ENCODE measurements at places on chromosomes 3 and 15. TPM values are rescaled to one million over a fixed set of nuclear protein-coding genes. Genes with fewer than 3 reads are reported as not detected.

GRCh38 chr3:58317811-58318210 is 11.5 kb downstream of the HTD2 start:
- no peak for DNase-seq

DNA sequence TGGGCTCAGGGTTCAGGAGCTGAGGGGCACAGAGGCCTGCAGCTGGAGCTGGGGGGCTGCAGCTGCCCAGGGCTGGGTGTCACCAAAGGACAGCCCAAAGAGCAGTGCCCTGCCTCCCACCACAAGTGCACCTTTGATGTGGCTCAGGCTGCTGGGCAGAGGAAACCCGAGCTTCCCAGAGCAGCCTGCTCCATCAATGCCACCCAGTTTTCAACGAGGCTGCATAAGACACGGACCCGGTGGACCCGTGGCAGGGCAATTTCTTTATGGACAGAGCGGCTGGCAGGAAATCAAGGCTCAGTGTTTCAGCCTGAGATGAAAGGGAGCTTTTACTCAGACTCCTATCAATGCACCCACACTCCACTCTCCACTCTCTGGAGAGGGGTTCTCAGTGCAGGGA is 18.7 kb downstream of the SEMA5B start:
- DNase-seq, result no peak

DNA sequence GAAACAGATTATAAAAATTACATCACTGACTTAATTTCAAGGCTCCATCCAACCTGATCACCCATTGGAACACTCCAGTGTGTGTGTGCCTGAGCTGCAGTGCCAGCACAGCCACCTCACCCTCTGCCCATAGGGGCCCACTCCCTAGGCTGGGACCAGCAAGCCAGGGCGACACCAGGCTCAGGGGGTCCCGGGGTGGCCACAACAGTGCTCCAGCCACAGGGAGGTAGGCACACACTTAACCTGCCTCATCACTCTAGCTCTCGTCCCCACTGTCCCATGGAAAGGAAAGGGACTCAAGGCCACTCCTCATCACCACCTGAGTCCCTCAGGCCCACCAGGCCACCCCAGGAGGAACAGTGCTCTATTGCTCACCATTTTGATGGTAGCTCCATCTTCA is 24.9 kb downstream of the ZXDC start:
- no peak for DNase-seq

DNA sequence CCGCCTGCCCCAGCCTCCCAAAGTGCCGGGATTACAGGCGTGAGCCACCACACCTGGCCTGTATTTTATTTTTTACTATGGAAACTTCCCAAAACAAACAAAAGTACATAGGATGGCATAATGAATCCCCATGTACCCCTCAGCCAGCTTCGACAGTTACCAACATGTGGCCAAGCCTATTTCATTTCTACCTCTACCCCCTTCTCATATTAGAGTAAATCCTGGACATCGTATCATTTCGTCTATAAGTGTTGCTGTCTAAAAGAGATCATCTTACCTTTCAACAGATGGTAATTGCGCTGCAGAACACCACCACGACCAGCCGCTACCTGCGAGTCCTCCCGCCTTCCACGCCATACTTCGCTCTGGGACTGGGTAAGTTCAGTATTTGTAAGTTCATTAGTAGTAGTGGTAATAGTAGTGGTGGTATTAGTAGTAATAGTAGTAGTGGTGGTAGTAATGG is 44.9 kb downstream of the DLEC1 start:
- DNase-seq, result no peak

GRCh38 chr3:4855676-4856075 is 123.6 kb upstream of the BHLHE40 start:
- no peak for DNase-seq

DNA sequence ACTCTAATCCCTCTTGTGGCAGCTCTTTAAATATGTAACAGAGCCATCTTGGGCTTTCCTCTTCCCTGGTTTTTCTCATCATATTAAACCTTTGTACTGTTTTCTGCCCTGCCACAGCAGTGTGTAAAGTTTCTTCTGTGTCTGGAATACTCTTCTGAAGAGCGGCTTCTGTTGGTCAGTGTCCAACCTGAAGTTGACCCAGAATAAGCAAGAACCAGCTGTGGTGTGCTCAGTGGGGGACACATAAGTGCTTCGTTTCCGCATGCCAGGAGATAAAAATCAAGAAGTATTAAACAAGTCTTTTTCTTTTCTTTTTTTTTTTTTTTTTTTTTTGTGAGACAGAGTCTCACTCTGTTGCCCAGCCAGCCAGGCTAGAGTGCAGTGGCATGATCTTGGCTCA is 173.2 kb upstream of the CHRM5 start:
- DNase-seq, result no peak

DNA sequence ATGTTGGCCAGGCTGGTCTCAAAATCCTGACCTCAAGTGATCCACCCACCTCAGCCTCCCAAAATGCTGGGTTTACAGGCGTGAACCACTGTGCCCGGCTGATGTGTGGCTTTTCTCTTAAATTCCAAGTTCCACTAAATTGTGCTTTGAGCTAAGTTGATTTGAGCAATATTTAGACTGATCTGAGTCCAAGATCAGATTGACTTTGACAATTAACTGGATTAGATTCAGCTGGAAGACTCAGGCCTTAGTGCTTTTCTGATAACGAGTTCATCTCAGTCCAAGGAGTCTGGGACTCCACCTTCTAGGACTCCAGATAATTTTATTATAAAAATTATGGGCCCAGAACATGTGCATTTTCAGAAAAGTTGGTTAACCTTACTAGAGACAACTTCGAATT is 94.4 kb upstream of the FAM174B start:
- DNase-seq, result no peak

Gene VEPH1
- not detected for polyA plus RNA-seq

Gene SCAANT1
- polyA plus RNA-seq, result not detected

Gene OR5K2
- polyA plus RNA-seq, result not detected

All from heart right ventricle (tissue), 16 donors.